ENCODE measurements at places on chromosomes 3 and 15. TPM values are rescaled to one million over a fixed set of nuclear protein-coding genes. Genes with fewer than 3 reads are reported as not detected.
A peak's percentile ranks its signal among the peaks of the same experiment; 100 is the strongest.

DNA sequence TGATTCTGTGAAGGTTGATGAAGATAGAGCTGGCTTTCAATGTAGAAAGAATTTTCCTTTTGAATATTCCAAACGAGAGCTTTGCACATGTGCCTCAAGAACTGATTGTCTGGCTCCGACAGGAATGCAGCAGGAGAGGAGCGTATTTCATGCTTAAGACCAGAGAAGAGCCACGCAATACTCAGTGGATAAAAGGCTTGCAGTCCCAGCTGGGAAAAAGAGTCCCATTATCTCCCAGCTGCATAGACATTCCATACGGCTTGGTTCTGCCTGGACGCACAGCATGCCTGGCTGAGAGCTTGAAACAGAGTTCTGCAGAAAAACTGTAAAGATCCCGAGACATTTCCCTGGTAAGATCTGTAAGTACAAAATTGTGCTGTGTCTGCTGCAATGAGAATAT, at the start of gene CNTN6:
Gene CNTN6 (plus strand): TSS at position 254 of the 400 bp plus-strand sequence. CDS start 54,985 bp downstream, outside the sequence.
- DNase-seq = no peak

- DNase-seq = peak; percentile 80
Observed at GRCh38 chr3:69085168-69085832, 563 bp downstream of the ARL6IP5 start.

DNA sequence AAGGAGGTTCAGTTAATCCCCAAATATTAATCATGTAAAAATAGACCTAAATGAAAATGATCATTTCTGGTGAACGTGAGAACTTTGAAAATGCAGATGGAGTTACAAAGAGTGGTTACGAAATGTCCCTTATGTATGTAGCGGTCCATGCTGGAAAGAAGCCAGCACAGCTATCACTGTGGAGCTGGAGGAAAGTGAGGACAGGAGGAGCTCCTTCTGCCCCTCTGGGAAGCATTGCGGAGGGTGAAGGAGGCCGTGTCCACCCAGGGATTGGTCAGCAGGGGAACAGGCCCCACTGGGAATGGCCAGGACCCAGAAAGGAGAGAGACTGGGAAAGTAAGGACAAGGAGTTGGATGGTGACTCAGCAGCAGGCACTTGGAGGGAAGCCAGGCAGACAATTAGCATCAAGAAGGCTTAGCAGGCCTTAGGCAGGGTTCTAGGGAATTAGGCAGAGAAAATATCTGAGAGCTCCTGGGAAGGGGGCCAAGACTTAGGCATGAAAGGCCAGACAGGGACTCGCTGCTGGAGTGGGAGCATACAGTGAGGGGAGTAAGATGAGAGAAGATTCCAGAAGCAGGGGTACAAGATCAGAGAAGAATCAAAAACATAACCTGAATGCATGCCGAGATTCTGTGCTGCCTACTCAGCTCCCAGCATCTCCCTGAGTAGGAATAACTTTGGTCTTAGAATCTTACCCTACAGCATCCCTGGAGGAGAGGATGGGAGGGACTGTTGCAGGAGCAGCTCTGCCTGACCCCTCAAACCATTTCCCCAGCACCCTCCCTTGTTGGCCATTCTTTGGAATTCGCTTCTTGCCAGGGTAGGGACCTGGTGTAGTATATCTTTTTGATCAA, 171.0 kb upstream of the UMPS start:
- peak; percentile 94 for DNase-seq

DNA sequence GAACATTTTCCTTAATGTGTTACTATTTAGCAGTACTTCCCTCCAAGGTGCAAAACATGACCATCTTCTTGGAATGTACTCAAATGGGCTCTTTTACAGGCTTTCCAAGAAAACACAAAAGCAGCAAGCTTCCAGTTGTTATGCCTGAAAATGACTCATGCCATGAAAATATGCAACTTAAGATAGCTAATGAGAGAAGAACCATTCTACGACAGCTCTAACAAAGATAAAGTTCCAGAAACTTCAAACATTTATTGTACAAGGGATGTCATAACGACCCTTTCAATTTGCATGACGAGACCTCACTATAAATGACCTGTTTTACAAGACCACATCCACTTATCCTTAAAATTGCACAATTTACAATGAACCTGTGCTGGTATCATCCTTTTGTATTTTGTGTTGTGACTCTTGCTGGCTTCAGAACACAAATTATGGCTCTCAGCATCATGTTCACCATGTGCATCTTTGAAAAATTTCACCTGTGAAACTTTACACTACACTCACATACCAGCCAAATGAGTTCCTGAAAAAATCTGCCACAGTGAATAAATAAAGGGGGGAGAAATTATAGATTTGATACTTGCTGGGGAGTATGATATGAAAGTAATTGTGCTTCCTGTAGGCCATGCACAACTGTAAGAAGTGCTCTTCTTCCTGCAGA, 433.7 kb downstream of the MAGI1 start:
- no peak for DNase-seq

- DNase-seq = no peak
Observed at GRCh38 chr3:87175732-87176131, 51.4 kb upstream of the CHMP2B start.

DNA sequence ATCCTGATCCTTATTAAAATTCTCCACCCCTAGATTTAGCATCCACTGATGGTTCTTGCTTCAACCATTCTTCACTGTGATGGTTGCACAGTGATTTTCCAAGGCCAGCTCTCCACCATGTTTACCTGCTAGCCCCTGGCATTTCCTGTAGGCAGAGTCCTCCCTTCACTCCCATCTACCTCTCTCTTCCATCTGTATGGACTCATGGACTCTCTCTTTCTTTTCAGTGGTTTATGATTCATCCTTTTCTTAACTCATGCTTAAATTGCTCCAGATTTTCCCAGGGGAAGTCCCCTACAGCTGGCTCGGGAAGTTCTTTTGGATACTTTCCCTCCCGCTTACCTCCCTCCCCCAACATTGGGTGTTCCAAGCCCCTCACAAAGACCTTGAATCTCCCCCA, 18.7 kb downstream of the TGM4 start:
- no peak for DNase-seq

- DNase-seq = no peak
Observed at GRCh38 chr15:57507111-57507510, 84.6 kb upstream of the MYZAP start.

GRCh38 chr3:42490243-42490642, 12.2 kb upstream of the VIPR1 start:
- DNase-seq = no peak

GRCh38 chr3:105417525-105418289, 51.0 kb downstream of the ALCAM start:
- DNase-seq = no peak

DNA sequence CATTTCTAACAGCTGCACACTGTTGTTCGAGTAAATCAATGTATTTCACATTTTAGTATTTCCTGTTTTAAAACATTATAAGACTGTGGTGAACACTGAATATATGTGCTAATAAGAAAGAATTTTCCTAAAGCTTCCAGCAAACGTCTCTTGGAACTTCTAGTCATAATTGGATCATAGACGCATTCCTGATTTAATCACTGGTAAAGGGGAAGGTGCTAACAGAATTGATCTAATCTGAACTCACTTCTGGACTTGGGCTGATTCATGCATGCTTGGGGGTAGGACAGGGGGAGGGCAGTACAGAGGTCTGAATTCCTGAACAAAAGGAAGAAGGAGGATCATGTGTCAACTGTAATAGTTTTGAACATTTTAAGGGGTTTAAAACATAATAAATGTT, 7.3 kb upstream of the LEKR1 start:
- DNase-seq = no peak

Gene PPP1R14D
- total RNA-seq = not detected

Gene ZNF662
- 11.8 TPM for total RNA-seq

Gene IL5RA
- not detected for total RNA-seq

Gene VIPR1
- 2.2 TPM for total RNA-seq

Gene MYD88
- 24.7 TPM for total RNA-seq

Measured in posterior vena cava (tissue), 2 donors.